ENCODE measurements at places on chromosomes 6 and 20.

DNA sequence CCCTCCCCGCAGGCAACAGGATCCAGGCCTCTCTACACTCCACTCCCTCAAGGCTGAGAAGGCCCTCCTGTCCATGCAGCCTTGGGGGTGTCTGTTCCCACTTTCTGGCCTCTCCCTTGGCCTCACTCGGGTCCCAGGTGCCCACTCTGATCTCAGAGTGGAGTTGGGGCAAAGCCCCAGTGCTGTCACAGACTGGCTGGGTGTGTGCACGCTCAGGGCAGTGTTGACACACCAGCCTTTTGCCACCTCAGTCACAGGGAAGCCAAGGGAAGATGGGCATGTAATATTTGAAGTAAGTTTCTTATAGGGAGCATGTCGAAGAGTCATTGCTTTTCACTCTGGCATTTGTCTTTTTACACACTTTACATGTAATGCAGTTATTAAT lies 44.9 kb downstream of the HLA-DRA start:
- DNase-seq, result no peak

DNA sequence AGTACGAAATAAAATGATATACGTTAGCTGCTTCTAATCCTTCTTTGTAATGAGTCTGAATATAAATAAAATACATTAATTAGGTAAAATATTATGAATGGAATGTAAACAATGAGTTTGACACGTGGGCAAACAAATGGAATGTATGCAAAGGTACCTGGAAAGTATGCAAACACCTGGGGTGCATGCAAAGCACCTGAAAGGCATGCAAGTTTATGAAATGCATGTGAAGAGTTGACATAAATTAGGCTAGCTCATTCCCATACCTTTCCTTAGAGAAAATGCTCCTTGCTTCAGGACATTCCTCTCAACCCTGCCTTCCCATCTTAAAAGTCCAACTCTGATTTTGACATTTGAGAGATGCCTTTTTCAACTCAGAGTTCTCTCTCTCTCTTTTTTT lies 140.9 kb downstream of the EDN1 start:
- DNase-seq, result no peak

- DNase-seq, result no peak
These were observed 63.3 kb upstream of the SLC2A12 start for GRCh38 chr6:134115715-134116074.

DNA sequence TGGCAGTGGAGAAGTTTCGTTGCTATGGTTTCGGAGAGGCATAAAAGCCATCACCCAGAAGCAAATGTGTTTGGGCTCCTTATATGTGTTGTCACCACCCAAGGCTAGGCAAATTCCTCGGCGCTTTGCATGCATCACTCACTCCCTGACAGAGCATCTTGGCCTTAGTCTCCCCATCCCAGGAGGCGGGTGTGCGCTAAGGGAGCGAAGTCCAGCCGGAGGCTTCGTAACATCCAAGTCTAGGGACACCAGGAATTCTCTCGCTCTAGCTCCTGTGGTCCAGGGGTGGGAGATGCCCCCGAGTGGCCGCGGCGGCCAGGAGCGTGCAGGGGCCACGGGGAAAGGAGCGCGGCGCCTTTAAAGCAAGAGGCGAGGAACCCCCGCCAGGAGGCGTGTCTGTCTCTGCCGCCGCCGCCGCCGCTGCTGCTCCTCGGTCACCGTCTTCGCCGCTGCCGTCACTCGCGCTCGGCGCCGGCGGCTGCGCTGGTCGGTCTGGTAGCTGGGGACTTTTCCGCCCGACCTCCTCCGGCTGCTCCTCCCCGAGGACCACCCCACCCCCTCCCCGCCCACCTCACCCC lies at the start of gene GRIK2:
Gene GRIK2, plus strand, starts transcription at position 458 of the 578 bp plus-strand sequence.
- no peak for DNase-seq

DNA sequence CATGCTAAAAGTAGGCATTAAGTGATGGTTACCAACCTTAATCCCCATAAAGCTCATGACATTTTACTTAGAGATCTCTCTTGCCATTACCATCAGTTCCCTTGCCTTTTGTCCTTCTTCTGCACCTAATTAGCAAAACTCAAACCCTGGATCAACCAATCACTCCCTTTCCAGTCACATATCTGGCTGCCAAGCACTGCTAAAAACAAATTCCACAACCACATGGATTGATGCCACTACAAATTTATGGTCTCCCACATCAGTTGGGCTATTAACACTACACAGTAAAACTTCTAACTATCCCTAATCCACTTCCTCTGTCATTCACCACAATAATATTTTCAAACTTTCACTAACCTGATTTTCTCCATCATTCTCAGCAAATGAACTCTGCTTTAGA lies 54.3 kb upstream of the RNF146 start:
- no peak for DNase-seq

- DNase-seq, result no peak
These were observed 5.7 kb upstream of the ZNF217 start for GRCh38 chr20:53599378-53599777.

GRCh38 chr6:44868910-44869309 lies 459.2 kb upstream of the RUNX2 start:
- no peak for DNase-seq

GRCh38 chr20:17417225-17417624 lies 114.0 kb downstream of the BFSP1 start:
- DNase-seq, result no peak

DNA sequence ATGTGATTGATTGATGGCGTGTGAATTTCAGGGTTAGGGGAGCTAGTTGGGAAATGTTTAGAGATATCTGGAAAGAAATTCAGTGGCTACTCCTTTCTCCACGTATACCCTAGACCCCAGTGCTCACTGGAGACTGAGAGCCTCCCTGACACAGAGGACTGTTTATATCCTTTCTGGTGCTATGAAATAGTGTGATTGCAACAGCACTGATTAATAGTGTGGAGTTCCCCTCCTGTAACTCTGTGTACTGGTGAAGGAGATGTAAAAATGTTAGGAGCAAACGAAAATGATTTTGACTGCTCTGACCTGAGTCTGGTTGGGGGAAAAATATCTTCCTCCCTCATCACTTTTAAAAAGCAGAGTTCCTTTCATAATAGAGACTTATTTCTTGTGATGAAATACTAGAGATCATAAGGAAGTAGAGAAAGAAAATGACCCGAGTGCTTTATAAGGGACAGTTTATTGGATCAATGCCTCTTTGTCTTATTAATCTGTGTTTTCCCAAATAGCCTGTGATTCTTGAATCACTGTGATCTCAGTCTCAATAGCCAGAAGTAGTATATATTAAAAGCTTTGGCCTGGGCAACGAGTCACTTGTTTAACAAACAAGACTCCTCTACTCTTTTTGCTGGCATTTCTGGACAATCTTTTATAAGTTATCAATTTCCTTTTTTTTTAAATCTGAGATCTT lies 92.3 kb downstream of the RNF182 start:
- no peak for DNase-seq

DNA sequence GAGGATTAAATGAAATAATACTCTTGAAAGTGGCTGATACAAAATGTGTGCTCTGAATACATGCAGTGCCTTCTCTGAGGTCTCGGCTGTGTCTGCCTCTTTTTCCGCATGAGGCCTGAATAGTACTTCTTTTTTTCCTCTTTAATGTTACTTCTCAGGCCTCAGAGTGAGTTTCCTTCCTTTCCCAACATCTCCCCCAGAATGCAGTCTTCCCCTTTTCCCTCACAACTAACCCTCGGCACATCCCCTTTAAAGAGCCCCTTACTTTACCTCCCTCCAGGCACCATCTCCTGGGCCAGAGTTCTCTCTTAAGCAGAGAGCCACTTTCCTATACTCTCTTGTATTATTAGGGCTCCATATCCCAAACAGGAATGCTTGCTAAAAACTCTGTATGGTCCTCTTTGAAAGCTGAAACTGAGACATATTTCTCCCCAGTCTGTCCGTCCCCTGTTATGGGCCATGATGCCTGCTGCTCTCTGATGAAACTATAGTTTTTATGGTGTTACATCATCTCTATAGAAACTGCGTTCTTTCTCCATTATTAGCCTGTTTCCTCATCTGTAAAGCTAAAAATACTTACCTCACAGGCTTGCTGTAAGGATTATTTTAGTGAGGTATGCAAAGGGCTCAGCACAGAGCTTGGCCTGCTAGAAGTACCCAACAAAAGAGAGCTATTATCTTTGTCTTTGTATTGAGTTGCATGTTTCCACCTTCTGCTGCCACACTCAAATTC lies 2.3 kb downstream of the PLAGL2 start:
- no peak for DNase-seq

DNA sequence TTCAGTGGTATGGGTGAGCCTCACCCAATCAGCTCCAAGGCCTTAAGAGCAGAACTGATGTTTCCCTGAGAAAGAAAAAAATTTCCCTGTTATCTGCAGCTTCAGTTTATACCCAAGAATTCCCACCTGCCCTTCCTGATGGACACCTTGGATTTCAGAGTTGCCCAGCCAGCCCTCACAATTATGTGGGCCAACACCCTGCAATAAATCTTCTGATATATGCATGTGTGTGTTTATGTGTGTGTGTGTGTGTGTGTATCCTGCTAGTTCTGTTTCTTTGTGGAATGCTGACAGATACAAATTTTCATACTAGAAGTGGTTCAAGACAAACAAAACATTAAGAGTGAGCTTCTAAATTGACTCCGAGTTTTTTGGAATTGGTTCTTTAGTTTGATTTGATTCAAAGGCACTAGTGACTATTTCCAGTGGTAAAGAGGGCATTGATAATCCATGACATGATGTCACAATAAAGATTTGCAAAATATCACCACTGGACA lies 246.6 kb upstream of the BTBD3 start:
- no peak for DNase-seq

DNA sequence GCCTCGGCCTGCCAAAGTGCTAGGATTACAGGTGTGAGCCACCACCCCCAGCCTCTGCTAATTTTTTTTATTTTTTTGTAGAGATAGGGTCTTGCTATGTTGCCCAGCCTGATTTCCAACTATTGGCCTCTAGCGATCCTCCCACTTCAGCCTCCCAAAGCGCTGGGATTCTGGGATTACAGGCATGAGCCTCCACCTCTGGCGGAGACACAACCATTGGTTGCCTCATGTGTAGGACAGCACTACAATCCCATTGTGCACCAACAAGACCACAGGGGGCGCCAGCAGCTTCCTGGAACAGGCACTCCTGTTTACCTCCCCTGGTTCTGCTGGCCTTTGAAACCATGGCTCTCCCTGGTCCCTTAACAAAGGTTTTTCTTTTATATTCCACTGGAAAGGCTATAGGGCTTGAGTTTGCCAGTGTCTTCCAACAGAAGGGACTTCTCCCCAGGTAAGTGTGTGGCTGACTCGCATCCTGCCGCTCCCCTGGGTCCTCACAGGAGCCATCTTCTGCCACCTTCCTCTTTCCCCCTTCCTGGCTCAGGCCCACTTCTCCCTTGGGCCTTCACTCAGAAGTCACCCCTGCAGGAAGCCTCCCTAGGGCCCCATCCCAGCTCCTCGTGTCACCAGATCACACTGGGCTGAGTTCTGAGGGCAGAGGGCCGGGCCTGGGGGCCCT lies 39.2 kb upstream of the TLDC2 start:
- DNase-seq, result no peak

GRCh38 chr6:39282774-39283173 lies 31.4 kb downstream of the KCNK17 start:
- DNase-seq, result no peak

DNA sequence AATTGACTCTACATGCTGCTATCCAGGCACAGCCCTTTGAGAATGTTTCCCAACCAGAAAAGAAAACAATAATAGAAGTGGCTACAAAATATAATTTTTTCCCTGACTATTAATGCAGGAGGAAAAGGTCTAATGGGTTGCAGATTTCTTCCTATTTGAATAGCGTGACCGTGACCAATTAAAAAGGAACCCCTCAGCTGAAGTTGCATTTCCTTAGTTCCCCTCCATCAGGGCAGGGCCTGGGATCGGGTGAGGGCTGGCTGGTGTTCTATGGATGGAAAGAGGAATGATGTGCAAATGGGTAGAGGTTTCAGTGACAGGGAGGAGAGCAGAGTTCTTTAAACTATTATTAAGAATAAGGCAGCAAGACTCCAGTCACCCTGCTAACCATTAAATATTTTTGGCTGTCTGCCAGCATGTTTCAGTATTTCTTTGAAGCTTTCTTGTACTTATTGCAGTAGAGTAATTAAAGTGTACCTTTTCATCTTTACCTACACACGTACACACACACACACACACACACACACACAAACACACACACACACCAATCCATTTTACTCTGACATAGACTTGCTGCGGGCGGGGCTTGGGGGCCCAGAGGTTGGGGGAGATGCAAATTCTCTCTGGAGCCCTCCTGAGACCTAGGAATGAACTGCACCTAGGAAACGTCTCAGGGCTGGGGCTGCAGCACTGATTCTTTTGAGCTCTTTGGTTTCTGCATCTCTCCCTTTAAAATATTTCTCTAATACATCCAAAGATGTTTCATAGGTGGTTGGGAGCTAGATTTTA lies 154.8 kb upstream of the SLC35B3 start:
- DNase-seq, result no peak

GRCh38 chr6:74519163-74519562 lies 686.7 kb downstream of the COL12A1 start:
- no peak for DNase-seq

DNA sequence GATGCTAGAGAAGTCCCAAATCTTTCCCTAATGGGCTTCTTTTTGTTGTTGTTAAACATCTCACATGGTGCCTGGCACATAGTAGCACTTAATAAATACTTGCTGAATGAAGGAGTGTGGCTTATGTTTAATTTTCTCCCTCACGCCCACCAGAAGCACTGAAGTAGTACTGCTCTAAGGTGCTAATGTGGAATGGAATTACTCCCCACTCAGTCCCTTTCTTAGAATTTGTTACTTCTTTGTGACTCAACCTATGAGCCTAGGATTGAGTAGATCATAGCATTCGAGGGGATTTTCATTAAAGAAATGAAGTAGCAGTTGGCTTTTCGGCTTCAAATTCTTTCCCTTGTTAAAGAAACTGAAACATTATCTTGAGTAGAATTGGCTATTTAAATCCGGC lies 192.8 kb downstream of the CLIC5 start:
- no peak for DNase-seq

- DNase-seq, result no peak
These were observed 38.5 kb upstream of the BMP6 start for GRCh38 chr6:7687145-7688111.

DNA sequence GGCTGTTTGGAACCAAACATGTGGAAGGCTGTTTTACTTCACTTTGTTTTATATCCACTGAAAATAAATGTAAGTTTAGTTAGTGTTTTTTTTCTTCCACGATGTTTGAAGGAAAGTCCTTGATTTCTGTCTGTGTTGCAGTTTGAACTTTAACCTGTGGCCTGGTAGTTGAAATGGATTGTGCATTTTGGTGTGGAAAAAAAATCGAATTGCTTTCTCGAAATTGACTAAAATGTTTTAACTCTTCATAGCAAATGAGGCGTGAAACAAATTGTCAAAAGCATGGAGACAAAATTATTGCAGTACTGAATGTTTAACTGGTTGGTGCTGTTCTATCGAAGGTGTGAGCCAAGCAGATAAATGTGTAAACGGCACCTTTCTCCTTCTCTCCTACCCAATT lies 24.5 kb downstream of the ARID1B start:
- DNase-seq, result no peak

GRCh38 chr6:70652216-70652615 lies 15.5 kb upstream of the SMAP1 start:
- DNase-seq, result no peak

GRCh38 chr6:43052842-43053544 lies 658 bp downstream of the CUL7 start:
- DNase-seq, result no peak

All from T-helper 22 cell (primary cell).